ENCODE measurements at places on chromosomes 3 and 15.

- DNase-seq: no peak
These were observed 12.6 kb upstream of the COL8A1 start for GRCh38 chr3:99625643-99626416.

DNA sequence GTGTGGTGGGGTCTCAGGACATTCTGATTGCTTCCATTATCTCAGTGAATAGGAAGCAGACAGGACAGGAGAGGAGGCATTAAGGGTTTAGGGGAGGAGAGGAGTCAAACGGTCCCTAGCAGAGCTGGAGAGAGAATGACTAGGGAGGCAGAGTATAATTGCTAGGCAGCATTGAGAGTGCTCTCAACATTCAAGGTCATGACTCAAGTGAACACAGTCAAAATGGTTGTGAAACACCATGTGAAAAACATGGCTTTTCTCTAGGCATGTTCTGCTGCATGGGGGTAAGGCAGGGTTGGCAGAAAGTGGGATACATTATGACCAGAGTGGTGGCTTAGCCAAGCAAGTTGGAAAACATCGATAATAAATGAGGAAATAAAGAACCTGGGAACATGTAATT is 19.5 kb upstream of the HRH1 start:
- no peak for DNase-seq

GRCh38 chr3:42490243-42490642 is 12.2 kb upstream of the VIPR1 start:
- peak; percentile 87 for DNase-seq

DNA sequence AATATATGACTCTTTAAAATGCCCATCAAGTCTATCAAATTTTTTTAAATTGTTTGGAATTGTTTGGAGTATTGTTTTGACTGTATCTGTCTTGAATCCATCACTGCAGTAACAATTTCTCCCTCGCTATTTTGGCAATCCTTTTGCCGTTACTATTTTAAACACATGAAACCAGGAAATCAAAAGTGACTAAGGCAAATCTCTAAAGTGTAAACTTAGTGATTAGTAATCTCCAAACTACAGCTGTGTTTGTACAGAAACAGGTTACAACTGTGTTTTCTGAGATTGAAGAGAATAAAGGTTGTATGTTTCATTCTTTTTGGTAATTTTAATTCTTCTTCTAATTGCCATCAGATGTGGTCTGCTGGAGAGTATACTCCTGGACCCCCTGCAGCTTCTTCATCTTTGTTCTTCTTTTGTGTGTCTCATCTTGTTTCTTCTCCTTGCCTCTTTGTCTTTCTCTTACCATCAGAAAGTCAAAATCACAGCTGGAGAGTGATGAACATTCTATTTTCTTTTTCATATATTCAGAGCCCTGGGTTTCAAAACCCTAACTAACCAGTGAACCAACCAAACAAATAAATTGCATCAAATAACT is 465.4 kb downstream of the RBMS3 start:
- no peak for DNase-seq

- DNase-seq: no peak
These were observed 22.4 kb downstream of the LRRK1 start for GRCh38 chr15:100941536-100941935.

GRCh38 chr3:146218880-146219866 is 31.7 kb downstream of the PLSCR4 start:
- DNase-seq: peak; percentile 46

- no peak for DNase-seq
These were observed 48.9 kb upstream of the STRIT1 start for GRCh38 chr3:155342344-155342743.

DNA sequence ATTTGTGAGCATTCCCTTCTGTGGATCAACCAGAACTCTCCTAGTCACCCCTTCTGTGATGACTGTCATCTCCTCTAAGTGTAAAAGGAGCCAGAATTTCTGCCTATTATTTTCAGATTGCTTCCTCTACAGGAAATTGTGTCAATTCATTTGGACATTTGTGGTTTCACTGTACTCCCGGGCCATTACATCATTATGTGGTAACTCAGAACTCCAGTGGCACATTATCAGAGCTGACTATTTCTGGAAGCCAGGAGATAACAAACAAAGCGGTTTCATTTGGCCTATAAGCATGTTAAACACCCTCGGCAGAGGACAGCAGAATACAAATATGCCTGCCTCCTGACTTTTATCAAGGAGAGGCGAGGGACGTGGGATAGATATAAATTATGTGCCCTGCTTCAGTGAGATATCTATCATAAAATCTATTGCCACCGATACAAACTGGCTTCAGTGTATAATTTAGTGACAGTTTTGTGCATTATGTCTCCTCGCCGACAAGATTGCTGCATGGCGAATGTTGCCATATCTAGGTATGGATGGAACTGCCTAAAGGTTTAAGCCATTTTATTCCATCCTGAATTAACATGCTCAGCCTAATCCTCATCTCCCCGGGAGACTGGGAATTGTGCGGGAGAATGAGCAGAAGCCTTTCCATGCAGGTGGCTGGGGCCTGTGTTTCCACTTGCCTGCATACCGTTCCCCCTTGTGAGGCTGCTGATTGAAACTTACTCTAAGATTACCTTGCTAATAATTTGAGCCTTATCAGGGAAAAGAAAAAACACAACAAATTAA is 193.4 kb upstream of the SEMA6D start:
- no peak for DNase-seq

DNA sequence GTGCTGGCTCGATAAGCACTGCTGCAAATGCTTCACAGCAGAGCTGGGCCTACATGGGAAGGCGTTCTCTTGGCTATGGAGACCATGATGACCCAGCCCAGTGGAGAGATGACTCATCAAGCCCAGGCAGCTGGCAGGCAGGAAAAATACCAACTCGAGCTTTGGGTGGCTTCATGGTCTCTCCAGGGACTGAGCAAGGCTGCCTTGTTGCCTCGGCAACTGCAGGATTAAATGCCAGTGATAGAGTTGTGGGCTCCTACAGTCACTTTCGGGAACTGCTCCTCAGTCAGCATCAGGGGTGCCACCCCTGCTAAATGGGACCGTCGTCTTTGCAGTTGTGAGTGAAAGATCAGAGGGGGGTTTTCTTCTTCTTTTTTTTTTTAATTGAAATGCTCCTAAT is 54.6 kb upstream of the MYZAP start:
- DNase-seq: no peak

DNA sequence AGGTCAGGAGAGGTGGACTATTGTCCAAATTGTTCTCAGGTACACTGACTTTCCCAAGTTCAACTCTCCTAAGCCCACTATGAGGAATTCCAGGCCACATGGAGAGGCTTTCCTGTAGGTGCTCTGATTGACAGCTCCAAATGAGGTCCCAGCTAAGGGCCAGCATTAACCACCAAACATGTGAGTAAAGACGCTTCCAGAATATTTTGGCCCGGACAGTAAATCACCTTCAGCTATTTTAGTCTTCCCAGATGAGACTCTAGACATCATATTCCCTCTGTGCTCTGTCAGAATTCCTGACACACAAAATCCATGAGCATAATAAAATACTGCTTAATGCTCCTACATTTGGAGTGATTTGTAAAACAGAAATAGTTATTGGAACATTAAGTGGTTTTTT is 135.5 kb downstream of the TGFBR2 start:
- DNase-seq: no peak

- DNase-seq: no peak
These were observed 585.1 kb upstream of the SUCLG2 start for GRCh38 chr3:68239542-68239941.

- DNase-seq: no peak
These were observed 25.7 kb upstream of the APEH start for GRCh38 chr3:49648354-49649019.

DNA sequence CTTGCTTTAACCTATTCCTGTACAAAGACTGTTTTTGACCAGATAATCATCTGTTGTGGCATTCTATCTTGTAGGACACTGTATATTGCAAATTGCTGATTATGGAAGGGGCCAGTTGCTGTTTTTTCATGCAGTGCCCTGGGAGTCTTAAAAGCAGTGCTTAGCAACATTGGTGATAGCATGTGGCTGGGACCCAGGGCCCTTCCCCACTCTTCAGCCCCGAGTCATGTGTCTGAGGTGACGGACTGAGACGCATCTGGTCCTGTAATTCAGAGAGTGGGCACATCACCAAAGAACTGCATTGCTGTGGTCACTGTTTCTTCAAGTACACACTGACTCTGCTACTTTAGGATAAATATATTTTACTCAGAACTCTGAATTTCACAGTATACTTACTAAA is 63.4 kb downstream of the SNRK start:
- DNase-seq: no peak

GRCh38 chr3:184688251-184688881 is 23.5 kb downstream of the MAGEF1 start:
- no peak for DNase-seq

DNA sequence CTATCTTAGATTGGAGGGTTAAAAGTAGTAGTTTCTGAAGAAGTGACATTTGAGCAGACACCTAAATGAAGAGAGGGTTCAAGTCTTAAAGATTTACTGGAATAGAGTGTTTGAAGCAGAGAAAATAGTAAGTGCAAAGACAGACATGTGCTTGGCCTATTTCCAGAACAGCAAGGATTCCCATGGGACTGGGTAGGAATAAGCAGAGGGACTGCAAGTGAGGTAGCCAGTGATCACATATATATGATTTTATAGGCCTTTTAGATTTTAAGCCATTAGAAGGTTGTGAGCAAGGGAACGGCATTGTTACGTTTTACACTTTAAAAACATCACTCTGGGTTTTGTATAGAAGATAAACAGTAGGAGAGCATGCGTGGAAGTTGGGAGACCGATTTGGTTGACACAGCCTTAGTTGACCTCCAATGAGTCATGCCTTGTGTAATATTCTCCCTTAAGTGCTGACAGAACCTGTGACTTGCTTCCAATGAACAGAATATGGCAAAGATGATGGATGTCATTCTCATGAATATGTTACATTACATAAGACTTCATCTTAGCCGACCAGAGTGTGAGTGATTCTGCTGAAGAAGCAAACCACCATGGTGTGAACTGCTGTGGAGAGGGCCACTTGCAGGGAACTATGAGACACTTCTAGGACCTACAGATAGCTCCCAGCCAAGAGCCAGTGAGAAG is 37.1 kb upstream of the SLC4A7 start:
- peak; percentile 20 for DNase-seq

DNA sequence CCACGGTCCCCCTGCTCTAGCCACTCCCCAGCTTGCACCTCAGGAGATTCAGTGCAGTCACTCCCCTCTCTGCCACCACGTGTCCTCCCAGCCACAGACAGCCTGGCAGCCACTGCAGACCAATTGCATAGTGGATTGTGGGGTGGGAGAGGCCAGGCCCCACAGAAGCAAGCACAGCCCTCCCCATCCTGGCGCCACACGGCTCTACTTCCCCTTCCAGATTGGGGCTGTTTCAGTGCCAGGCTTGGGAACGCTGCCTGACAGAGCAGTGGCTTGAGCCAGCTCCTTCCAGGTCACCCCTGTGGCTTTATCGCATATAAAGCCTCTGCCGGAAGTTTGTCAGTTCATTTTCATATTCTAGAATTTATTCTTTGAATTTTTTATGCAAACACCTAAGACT is 90.7 kb downstream of the TMEM266 start:
- no peak for DNase-seq

GRCh38 chr3:9214185-9214584 is 35.3 kb downstream of the SRGAP3 start:
- no peak for DNase-seq

- no peak for DNase-seq
These were observed 1.7 kb downstream of the KIF7 start for GRCh38 chr15:89653578-89653977.

- no peak for DNase-seq
These were observed 45.7 kb downstream of the LHFPL4 start for GRCh38 chr3:9507586-9508578.

- DNase-seq: no peak
These were observed 22.3 kb upstream of the SMCO1 start for GRCh38 chr3:196537319-196537984.

Measured in LoVo (cell line).